ENCODE measurements at places on chromosomes 11 and 22. TPM values are rescaled to one million over a fixed set of nuclear protein-coding genes. Genes with fewer than 3 reads are reported as not detected.

MSANTD2 gene
- 3.6 TPM for total RNA-seq

NUP160 gene
- 33.1 TPM for total RNA-seq

CST6 gene
- not detected for total RNA-seq

TRIM51 gene
- not detected for total RNA-seq

CCDC85B gene
- total RNA-seq: 22.5 TPM

CCDC87 gene
- 0.21 TPM for total RNA-seq

TRIM51G gene
- not detected for total RNA-seq

VSIG10L2 gene
- not detected for total RNA-seq

HEPN1 gene
- not detected for total RNA-seq

ETS1 gene
- total RNA-seq: 317 TPM

BACE1 gene
- 1.9 TPM for total RNA-seq

NDUFC2 gene
- 18.5 TPM for total RNA-seq

MYEOV gene
- 2.3 TPM for total RNA-seq

TSSC4 gene
- total RNA-seq: 29.7 TPM

BIK gene
- 2.1 TPM for total RNA-seq

HPX gene
- total RNA-seq: 0.31 TPM

TRPM5 gene
- 0.10 TPM for total RNA-seq

NNMT gene
- 0.73 TPM for total RNA-seq

PHETA2 gene
- 0.94 TPM for total RNA-seq

SAA1 gene
- total RNA-seq: not detected

BRMS1 gene
- 51.7 TPM for total RNA-seq

PARVG gene
- 87.6 TPM for total RNA-seq

SLN gene
- total RNA-seq: not detected

ARHGAP20 gene
- 0.21 TPM for total RNA-seq

PRR33 gene
- not detected for total RNA-seq

LRRC74B gene
- total RNA-seq: not detected

TRIM34 gene
- total RNA-seq: 7.2 TPM
